Smooth muscle cell of trachea (primary cell): ENCODE measurements at places on chromosomes 6 and 20. TPM values are rescaled to one million over a fixed set of nuclear protein-coding genes. Genes with fewer than 3 reads are reported as not detected.

SIRPD gene
- not detected in 2 replicates for total RNA-seq

PTK6 gene
- total RNA-seq = 0.17 TPM in 1 of 2 replicates, not detected in the other

STMN3 gene
- 27.2 and 36.7 TPM in 2 replicates for total RNA-seq

KCNQ5 gene
- 0.87 and 1.2 TPM in 2 replicates for total RNA-seq

PPP1R3G gene
- total RNA-seq = 3.3 and 6.8 TPM in 2 replicates

FAM217A gene
- not detected in 2 replicates for total RNA-seq

MUC22 gene
- total RNA-seq = under 0.01 TPM in 1 of 2 replicates, not detected in the other

SNAI1 gene
- 0.29 and 0.83 TPM in 2 replicates for total RNA-seq

NKX2-2 gene
- total RNA-seq = not detected in 2 replicates

CTAGE9 gene
- not detected in 2 replicates for total RNA-seq

ZNF311 gene
- total RNA-seq = 1.8 and 1.9 TPM in 2 replicates

TFAP2D gene
- total RNA-seq = not detected in 2 replicates

TXLNB gene
- total RNA-seq = 2.3 and 4.1 TPM in 2 replicates

FOXQ1 gene
- total RNA-seq = 6.5 and 6.9 TPM in 2 replicates

PSORS1C1 gene
- total RNA-seq = 0.29 and 0.99 TPM in 2 replicates

CABLES2 gene
- total RNA-seq = 1.0 and 1.7 TPM in 2 replicates

KCNK16 gene
- total RNA-seq = not detected in 2 replicates

TOP1 gene
- 18.9 and 33.0 TPM in 2 replicates for total RNA-seq

PTCHD4 gene
- total RNA-seq = 0.15 and 3.5 TPM in 2 replicates

TMEM217 gene
- 1.5 and 1.8 TPM in 2 replicates for total RNA-seq

LTV1 gene
- total RNA-seq = 11.9 and 14.8 TPM in 2 replicates

KCNB1 gene
- 0.33 TPM in 1 of 2 replicates, not detected in the other for total RNA-seq

RBM24 gene
- 0.29 and 2.3 TPM in 2 replicates for total RNA-seq

GDAP1L1 gene
- not detected in 2 replicates for total RNA-seq

DNAH8 gene
- total RNA-seq = 0.17 and 0.44 TPM in 2 replicates

CEP57L1 gene
- total RNA-seq = 19.8 and 32.4 TPM in 2 replicates

BTN1A1 gene
- not detected in 2 replicates for total RNA-seq

TFAP2A gene
- under 0.01 and 0.29 TPM in 2 replicates for total RNA-seq

HM13 gene
- 65.9 and 83.9 TPM in 2 replicates for total RNA-seq

ELOVL2 gene
- total RNA-seq = under 0.01 TPM in 1 of 2 replicates, not detected in the other
